ENCODE measurements at places on chromosomes 16 and 17.

DNA sequence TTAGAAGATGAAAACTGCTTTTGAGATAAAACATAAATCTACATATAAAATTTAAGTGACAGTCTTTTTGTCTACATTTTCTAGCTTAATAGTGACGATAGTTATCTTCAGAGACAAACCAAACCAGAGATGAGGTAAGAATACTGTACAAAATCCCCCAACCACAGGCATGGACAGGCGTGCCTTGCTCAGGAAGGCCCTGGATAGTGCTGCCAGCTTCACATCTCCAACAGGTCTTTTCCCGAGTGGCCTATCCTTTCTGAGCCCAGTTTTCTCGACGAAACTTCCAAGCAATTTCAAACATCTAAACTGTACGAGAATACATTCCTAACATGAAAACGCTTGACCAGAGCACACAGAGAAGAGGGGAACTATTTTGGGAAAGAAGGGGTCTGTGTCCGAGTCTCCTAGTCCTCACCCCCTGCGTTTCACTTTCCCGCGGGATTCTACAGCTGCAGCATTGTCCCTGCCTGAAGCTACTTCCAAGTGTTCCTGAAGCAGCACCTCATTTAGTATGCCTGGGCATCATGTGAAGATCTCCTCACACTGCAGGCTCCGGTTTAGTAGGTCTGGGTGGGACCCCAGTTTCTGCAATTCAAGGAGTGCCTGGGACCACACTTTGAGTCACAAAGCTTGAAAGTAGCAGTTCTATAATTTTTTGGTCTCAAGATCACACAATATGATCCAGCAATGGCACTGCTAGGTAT is 37.8 kb downstream of the GNA13 start:
- no peak for DNase-seq

DNA sequence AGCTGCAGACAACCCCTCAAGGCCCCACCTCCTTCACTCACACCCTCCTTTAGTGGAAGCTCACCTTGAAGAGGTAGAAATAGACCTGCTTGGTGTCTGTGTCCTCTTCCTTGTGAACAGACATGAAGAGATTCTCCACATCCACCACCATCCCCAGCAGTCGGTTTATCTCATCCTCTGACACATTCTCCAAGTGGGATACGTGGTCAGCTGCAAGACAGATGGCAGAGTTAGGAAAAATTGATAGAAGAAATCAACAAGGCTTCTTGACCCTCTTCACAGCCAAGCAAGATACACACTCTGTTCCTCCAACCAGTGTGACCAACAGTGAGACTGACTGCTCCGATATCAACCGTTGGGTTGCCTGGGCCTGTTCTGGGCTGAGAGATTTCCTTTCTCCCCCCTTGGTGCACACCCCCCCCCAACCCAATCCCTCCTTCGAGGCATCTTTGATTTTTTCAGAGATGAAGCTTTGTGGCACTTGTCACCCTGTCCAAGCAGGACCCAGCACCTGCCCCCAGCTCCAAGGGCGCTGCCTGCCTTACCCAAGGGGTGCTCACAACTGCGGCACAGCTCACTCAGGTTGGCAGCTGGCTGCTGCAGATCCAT is 902 bp downstream of the KAT2A start:
- DNase-seq = no peak

- no peak for DNase-seq
Observed at GRCh38 chr16:67114793-67115192, 5.1 kb downstream of the PHAF1 start.

GRCh38 chr16:14304891-14305460 is 233.9 kb downstream of the MRTFB start:
- no peak for DNase-seq

- DNase-seq = no peak
Observed at GRCh38 chr16:28884045-28884444, 5.8 kb downstream of the ATP2A1 start.

DNA sequence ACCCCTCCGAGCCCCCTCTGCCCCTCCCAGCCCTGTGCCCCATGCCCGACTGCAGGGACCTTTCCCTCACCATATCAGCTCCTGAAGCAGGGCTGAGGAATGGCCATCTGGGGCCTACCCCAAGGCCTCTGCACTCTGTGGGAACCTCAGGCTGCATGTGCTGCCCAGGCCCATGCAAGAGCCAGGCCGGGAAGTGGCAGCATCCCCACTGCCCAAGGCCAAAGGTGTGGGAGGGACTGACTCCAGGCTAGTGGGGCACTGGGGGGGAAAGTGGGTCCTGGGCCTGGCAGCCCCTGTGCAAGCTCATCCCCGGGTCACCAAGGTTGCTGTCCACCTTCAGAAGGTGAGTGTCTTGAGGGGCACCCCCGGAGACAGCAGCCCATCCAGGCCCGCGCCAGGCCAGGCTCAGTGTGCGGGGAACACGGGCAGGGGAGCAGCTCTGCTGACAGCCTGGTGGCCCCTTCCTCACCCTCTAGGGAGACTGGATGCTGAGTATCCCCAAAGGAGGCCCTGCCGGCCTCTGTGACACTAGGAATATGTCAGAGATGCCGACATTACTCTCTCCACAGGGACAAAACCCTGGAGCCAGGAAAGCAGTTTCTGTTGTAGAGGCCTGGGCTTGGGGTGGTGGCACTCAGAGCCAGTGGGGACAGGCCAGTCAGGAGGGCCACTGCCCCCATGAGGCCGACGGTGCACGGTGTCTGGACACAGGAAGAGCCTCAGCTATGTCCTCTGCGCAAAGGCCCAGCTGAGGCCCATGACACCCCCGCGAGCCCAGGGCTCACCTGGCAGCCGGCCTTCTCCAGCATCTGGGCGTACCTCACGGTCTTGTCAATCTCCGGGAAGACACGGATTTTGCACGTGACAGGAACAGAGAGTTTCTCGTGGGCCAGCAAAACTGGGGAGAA is 3.3 kb downstream of the DUS1L start:
- no peak for DNase-seq

GRCh38 chr17:83135692-83136091 is 56.3 kb downstream of the METRNL start:
- DNase-seq = no peak

DNA sequence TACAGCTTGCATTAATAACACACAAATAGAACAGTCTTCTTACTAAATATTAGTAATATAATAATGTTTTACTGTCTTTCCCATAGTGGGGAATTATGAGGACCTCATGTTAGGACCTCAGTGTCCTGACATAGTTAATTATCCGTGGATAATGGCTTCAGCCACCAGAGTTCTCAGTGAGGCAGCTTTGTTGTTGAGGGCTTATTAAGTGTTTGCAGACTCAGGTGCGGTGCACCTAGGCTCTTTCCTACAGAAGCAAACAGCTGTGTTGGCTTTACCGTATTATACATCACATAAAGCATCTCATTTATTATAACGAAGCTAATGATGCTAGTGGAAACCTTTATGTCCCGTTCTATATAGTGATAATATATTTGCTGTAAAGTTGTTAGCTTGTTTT is 246.7 kb downstream of the FTO start:
- no peak for DNase-seq

DNA sequence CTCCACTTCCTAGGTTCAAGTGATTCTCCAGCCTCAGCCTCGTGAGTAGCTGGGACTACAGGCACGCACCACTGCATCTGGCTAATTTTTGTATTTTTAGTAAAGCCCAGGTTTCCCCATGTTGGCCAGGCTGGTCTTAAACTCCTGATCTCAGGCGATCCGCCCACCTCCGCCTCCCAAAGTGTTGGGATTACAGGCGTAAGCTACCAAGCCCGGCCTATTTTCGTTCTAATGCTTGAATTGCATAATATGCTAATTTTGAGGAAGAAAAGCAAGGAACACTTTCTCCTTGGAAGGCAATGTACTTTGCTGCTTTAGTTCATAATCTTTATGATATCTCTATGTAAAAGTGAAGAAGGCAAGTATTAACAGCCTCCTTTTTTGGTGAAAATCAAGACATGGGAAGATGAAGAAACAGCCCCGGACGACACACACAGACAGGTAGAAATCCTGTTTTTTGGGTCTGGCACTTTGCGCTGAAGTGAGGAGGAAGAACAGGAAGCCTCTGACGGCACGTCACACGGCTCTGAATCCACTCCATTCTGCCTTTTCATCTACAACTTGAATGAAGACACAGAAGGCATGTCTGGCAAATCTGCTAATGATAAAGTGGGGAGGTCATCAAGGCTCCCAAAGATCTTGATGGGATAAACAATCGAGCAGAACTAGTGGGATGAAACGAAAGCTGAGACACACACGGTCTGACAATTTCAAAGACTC is 24.9 kb downstream of the VPS53 start:
- no peak for DNase-seq

DNA sequence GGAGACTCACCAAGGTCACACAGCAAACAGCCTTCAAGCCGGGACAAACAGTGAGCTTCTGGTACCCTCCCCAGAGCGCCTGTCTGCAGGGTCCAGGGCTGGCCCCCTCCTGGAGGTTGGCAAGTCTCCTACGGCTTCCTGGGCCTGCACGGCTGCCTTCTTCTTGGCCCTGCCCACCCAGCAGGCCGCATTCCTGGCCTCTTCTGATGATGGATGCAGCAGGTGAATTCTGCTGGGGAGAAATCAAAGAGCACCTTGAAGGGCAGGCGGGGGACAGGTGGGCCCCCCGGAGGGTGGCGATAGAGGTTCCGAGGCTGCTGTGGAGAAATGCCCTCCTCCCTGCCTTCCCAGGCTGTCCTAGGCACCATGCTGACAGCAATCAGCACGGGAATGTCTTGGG is 3.8 kb upstream of the NOS2 start:
- DNase-seq = no peak

DNA sequence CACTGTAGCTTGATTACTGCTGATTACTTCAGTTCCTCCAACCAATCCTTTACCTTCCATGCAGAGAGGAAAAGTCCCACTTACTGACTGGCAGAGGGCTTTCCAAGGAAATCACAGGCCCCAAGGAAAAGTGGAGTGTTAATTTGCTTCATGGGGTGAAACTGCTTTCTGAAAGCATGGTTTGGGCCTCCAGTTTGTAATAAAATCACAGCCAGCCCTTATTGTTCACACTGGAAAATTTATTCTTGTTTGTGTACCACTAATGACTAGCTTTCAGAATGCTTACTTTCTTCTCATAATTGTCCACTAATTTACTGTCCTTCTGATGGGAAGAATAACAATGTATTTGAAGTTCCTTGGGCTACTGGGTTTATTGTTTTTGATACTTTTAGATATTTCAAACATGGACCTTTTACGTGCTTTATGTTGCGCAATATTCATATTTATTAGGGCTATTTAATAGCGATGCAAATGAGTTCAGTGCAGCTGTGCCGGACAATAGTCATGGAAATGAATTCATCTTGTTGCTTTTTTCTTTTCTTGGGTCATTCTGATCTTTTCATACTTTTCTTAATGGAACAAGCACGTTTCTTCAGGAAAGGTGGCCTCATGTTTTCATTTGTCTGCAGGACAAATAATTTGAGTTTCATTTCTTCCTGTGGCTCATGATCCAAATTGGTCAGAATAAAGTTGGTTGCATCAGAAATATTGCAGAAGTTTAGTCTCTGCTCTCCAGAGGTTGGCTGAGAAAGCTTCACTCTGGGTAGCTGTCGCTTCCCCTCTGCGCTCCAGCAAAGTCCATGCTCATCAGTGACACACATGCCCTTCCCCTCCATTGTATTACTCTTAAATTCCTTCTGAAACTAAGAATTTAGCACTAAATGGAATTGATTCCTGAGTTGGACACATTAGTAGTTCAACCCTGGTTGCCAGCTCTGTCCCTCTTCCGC is 128.7 kb downstream of the PRKCA start:
- DNase-seq = no peak

- DNase-seq = no peak
Observed at GRCh38 chr16:8305201-8305600, 285.1 kb downstream of the TMEM114 start.

GRCh38 chr17:66985338-66986237 is 21.1 kb downstream of the CACNG4 start:
- DNase-seq = no peak

GRCh38 chr17:42358434-42358833 is 29.8 kb downstream of the STAT3 start:
- no peak for DNase-seq

- DNase-seq = no peak
Observed at GRCh38 chr16:3734758-3735221, 17.5 kb upstream of the TRAP1 start.

- DNase-seq = no peak
Observed at GRCh38 chr16:83830091-83830768, 22.5 kb downstream of the HSBP1 start.

GRCh38 chr17:39813631-39814030 is 50.5 kb downstream of the IKZF3 start:
- no peak for DNase-seq

DNA sequence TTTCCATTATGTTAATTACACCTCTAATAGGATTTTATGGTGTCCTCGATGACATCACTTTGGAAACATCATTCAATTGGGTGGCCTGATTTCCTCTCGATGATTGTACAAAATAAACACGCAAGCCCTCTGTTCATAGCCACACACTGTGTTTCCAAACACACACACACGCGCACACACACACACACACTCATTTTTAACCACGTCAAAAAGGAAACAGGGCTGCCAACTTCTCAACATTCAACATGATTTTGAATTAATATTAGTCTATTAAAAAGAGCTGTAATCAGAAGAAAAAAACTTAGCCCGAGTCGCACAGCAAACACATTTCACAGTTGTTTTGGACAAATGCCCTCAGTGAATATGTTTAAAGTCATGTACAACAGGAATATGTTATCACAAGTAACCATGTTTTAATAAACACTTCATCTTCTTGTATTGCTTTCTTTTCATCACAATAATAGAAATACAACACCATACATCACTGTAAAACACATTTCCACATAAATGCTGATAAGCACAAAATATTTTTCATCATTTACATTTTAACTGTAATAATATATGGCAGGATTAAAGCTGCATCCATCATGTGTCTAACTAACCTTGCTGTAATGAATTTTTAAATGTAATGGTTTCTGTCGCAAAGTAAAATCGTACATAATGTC is 219.1 kb upstream of the IRX3 start:
- DNase-seq = no peak

- peak; percentile 42 for DNase-seq
Observed at GRCh38 chr17:44921122-44921882, 6.0 kb upstream of the GFAP start.

Measured in Peyer's patch (tissue), 4 donors.